ENCODE measurements at places on chromosomes 1 and 21. TPM values are rescaled to one million over a fixed set of nuclear protein-coding genes. Genes with fewer than 3 reads are reported as not detected.

Gene WNT2B
- total RNA-seq, result 15.4 TPM

- no peak for DNase-seq
These were observed 40.5 kb downstream of the S100B start for GRCh38 chr21:46564391-46564790.

DNA sequence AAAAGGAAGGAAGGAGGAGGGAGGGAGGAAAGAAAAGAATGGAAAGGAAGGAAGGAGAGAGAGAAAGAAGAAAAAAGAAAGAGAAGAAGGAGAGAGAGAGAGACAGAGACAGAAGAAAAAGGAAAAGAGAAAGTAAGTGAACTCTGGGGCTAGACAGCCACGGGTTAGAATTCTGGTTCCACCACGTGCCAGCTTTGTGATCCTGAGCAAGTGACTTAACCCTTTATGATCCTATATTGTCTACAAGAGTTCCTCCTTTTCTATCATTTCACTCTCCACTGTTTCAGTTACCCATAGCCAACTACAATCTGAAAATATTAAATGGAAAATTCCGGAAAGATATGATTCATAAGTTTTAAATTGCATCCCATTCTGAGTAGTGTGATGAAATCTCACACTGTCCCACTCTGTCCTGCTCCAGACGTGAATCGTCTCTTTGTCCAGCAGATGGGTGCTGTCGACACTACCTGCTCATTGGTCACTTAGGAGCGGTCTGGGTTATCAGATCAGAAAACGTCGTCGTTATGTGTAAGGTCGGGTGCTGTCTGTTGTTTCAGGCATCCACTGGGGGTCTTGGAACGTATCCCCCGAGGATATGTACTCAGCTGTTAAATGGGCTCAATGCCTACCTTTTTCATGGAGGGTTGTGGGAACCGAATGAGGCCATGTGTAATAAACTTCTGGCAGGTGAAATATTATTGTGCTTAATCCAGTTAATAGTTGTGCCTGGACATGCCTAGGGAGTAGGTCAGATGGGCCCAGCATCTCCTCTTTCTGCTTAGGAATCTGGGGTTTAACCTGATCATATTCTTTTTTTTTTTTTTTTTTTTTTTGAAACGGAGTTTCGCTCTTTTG, 19.1 kb downstream of the TMEM51 start:
- no peak for DNase-seq

- no peak for DNase-seq
These were observed 1.2 kb downstream of the RERE start for GRCh38 chr1:8816264-8816663.

- DNase-seq, result no peak
These were observed 11.9 kb downstream of the NIPAL3 start for GRCh38 chr1:24427545-24427862.

- DNase-seq, result no peak
These were observed 176.9 kb upstream of the HMGB4 start for GRCh38 chr1:33687000-33687399.

Measured in thoracic aorta (tissue), 2 donors.